Stimulated activated CD4-positive, alpha-beta T cell treated with anti-CD3 and anti-CD28 coated beads, Interleukin-4, amount 100 ng/mL, for 1 hour (primary cell): ENCODE measurements at places on chromosomes 16 and 17.

DNA sequence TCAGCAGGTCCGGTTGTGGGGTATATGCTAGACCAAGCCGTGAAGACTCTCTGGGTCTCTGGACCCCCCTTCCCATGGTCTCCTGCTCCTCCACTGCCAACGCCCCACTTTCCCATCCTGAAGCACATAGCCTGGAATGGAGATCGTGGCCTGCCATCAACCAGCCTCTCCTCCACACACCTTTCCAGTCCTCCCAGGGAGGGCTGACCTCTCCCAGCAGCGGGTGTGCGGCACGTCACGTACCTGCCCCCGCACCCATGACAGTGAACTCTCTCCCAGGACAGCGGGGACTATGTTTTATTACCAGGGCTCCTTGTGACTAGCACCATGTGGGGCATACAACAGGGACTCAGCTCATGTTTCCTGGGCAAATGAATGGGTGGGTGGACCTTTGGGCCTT is 1.8 kb downstream of the PRM3 start:
- no peak for DNase-seq

GRCh38 chr17:57953705-57954396 is 1.4 kb downstream of the CUEDC1 start:
- DNase-seq, result no peak

DNA sequence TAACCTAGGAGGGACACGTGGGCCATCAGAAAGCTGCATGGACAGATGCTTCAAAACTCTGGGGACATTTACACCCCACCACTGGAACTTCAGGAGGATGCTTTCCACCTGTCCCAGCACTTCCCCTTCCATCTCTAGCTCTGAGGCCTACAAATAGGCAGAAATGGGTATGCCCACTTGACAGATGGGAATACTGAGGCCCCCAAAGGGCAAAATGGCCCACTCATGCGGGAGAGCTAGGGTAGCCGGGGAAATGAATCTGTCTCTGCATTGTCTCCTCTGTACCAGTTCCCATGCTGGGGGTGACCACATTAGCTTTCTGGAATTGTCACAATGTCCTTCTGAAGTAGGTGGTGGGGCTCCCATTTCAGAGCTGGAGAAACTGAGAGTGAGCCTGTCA is 592.1 kb upstream of the CDH5 start:
- DNase-seq, result no peak

DNA sequence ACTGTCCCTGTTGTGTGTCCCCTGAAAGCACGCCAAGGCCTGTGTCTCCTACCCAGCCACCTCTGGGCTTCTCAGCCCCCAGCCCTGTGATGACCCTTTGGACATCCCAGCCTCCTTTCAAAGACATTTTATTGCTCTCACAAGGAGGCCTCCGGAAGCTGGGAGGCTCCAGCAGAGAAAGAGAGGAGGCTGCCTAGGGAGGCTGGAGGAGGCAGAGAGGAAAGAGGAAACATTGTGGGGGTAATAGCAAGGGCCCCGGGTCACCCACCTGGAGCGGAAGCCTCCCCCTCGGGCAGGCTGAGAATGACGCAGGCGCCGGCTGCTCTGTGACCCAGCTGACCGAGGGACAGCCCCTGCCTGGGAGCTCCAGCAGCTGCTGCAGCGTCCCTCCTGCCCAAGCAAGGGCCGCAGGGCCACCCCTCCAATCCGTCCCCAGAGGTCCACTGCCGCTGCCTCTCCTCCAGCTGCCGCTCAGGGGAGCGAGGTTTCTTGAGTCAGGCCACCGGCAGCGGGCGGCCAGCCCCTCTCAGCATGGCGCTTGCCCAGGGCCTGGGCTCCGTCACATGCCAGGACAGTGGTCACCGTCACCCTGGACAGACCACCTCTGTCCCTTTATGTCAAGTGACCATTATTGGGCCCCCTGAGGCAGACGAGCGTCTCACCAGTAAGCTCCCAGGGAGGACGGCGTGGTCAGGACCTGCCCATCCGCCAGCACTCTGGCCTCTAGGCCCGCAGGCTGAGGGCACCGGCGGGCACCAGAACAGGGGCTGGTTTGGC is 29.3 kb downstream of the ACTG1 start:
- no peak for DNase-seq

DNA sequence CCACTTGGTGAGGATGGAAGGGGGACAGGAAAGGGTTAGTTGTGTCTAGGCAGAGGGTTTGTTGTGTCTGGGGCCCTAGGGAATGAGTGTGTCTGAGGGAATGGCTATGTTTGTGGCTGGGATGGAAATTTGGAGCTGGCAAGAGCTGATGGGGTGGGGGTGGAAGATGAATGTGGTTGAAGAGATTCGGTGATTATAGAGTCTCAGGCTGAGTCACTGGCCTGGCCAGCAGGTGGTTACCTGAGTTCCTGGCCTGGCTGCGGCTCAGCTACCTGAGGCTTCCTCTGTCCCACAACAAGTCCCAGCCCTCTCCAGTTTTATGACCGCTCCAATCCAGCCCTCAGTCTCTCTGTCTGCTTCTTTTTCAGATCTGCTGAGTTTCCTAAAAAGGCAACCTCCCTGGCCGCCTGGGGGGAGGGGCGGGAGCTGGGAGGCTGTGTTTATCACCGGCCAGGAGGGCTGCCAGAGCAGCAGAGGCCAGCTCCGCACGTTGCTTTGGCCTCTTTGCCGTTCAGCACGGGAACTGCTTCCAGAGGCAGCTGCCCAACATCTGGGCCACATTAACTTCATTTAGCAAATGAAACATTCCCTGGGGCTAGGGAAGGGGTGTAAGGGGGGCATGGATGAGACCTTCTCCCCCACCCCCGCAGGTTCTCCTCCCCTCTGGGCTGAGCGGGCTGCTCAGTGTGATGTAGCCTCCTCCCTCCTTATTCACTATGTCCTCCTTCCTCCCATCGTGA is 21.8 kb downstream of the ITGB3 start:
- DNase-seq, result no peak

- DNase-seq, result no peak
Observed at GRCh38 chr16:11066261-11066870, 122.0 kb downstream of the CLEC16A start.

DNA sequence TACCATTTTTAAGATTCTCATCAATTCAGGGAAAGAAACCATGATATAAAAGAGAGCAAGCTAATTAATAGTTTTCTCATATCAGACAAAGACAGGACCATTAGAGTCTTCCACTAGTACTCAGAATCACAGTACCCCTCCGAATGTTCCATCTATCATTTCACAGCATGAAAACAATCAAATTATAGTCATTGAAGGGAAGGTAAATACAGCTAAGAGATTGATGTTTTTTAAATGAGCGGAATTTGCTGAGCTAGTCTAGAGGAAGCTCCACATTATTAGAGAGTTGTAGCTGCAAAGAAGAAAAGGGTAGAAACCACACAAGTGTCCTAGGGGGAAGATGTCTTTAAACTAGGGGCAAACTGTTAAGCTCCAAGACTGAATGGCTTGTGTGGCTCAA is 808.9 kb downstream of the CDH11 start:
- DNase-seq, result no peak

- DNase-seq, result no peak
Observed at GRCh38 chr17:83101805-83102480, 22.5 kb downstream of the METRNL start.

DNA sequence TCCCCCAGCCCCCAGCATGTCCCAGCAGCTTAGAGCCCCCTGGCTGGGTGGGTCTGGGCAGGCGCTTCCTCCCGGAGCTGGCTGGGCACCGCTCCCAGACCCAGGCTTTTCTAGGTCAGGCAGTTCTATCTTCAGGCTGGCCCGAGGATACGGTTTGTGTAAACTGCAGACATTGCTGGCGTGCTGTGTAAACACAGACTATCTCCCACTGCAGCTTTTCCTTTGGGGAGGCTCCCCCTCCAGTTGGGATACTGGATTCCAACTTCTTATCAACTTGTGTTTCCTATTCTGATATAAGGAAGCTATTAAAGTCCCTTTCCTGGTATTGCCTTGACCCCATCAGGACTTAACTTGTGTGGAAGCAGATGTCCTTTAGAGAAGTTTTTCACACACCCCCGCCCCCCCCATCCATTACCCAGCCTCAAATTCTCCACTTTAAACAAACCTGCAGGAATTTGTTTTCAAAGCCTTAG is 18.3 kb upstream of the GNA13 start:
- no peak for DNase-seq

GRCh38 chr16:65909310-65910050 is 457.0 kb upstream of the CDH5 start:
- no peak for DNase-seq

DNA sequence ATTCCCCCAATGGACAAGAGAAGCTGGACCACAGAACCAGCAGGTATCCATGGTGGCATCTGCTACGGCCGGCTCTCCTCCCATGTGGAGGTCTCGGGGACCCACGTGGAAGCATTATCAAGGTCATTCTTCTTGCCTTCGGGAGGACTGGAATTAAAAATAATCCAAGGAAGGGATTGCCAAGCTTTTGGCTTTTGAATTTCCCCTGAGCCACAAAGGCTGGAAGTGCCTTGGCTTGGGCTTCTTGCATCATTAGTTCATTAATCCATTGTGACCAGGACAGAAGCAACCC is 16.1 kb downstream of the NAGPA start:
- DNase-seq, result no peak

DNA sequence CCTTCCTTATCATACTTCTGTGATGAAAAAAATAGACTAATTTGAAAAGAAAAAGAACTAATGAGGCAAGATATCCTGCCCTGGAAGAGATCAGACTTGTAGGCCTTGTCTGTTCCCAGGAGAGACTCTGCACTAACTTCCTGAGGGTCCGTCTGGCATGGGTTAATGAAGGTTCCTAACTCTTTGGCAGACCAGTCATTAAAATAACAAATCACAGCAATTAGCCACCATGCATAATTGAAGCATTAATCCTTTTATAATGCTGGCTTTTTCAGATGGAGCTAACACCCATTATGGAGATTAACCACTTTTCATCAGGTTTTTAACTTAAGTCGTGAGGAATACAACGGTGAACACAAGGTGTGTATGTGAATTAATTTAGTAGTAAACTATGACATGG is 10.4 kb upstream of the KRT10 start:
- no peak for DNase-seq

- DNase-seq, result no peak
Observed at GRCh38 chr17:41140360-41141131, at the start of gene KRTAP4-6. KRTAP4-6 (minus strand) TSS chr17:41140544; CDS start chr17:41140487, 57 bp downstream.

- DNase-seq, result no peak
Observed at GRCh38 chr17:31452561-31453110, 61.2 kb downstream of the RAB11FIP4 start.

- no peak for DNase-seq
Observed at GRCh38 chr16:10754941-10755340, 11.3 kb downstream of the NUBP1 start.

GRCh38 chr16:30896261-30896888 is at the start of gene CTF1:
CTF1 (plus strand) TSS chr16:30896614; CDS start chr16:30896644, 30 bp downstream.
- no peak for DNase-seq

- no peak for DNase-seq
Observed at GRCh38 chr16:10780628-10781027, 37.0 kb downstream of the NUBP1 start.

GRCh38 chr16:997440-998051 is 16.0 kb downstream of the SOX8 start:
- peak; percentile 56 for DNase-seq

DNA sequence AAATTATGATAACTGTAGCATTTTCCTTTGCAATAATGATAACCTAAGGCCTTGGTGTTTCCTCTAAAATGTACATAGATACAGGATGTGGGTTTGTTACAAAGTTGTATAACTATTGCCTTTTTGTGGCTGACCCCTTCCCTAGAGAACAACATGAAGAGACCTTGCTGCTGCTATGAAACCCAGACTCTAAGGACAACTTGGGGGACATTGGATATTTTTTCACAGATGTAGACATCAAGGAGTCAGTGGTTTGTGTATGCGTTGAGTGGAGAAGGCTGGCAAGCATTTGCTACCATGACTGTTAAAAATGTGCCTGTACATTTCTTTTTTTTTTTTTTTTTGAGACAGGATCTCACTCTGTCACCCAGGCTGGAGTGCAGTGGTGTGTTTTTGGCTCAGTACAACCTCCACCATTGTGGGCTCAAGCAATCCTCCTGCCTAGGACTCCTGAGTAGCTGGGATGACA is 12.3 kb downstream of the HMOX2 start:
- no peak for DNase-seq

GRCh38 chr17:28735242-28735722 is 6.7 kb downstream of the NEK8 start:
- DNase-seq, result no peak

- peak; percentile 90 for DNase-seq
Observed at GRCh38 chr17:81512562-81513371, at the start of gene ACTG1. ACTG1 (minus strand) TSS chr17:81512799; CDS start chr17:81512354, 445 bp downstream.

DNA sequence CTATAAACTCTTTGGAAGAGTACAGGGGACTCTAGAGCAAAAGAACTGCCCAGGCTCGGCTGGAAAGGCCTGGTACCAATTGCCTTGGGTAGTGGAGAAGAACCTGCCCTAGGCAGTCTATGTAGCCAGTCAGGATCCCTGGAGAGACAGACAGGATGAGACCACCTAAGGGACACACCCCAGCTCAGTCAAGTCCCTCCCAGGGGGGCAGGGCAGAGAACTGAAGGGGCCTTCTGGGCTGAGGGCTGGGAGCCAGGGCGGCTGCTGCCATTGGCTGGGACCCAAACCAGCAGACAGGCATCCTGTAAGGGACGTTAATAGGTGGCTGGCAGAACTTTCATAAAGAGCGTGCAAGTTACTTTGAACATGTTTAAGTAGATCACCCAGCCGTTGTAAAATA is 12.8 kb upstream of the SLC38A8 start:
- DNase-seq, result no peak

GRCh38 chr17:79420318-79421243 is 190.3 kb downstream of the RBFOX3 start:
- DNase-seq, result peak; percentile 44
